ENCODE measurements at places on chromosomes 2 and 18.

DNA sequence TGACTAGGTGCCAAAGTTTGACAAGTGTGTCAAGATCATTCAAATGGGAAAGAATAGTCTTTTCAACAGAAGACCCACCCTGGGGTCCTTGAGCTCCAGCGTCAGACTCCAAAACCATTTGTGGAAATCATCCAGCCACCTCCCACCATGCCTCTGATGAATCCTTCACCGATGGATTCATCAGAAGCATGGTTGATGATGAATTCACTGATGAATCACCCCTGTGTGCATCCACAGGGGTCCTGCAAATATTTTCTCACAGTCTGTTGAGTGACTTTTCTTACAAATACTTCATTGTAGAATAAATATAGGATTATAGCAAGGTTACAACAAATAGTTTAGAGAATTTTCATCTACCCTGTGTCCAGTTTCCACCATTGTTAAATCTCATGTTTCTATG, 4.3 kb downstream of the UGT1A9 start:
- DNase-seq, result no peak

- no peak for DNase-seq
Observed at GRCh38 chr2:148794558-148794957, 80.5 kb upstream of the KIF5C start.

- no peak for DNase-seq
Observed at GRCh38 chr2:108936866-108937265, 52.2 kb downstream of the EDAR start.

DNA sequence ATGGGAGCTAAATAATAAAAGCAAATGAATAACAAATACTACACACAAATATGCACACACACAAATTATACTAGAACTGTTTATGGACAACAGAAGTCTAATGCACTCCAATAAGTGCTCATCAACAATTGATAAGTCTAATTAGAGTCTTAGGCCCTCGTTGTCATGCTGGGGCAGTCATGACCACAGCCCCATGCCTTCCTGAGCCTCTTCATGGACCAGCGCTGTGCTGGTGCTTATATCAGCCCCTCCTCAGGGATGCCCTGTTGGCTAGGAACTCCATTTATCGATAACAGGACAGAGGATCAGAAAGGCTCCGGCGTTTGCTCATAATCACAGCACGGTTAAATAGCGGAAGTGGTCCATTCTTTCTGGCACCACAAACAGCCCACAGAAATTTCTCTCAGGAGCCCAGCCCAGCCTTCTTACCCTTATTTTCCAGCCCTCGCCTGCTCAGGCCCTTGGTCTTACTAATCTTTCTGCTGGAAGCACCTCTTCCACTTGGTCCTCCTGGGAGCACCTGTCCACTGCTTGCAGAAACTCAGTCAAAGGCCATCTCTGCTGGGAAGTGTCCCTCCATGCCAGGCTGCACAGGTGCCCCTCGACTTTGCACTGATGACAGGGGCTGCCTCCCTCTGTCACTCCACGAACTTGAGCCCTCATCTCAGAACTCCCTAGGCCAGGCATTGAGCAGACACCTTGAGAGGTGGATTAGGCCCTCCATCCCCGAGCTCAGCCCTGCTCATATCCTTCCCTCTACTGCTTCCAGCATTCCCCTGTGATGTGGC, 500.2 kb upstream of the HS6ST1 start:
- no peak for DNase-seq

DNA sequence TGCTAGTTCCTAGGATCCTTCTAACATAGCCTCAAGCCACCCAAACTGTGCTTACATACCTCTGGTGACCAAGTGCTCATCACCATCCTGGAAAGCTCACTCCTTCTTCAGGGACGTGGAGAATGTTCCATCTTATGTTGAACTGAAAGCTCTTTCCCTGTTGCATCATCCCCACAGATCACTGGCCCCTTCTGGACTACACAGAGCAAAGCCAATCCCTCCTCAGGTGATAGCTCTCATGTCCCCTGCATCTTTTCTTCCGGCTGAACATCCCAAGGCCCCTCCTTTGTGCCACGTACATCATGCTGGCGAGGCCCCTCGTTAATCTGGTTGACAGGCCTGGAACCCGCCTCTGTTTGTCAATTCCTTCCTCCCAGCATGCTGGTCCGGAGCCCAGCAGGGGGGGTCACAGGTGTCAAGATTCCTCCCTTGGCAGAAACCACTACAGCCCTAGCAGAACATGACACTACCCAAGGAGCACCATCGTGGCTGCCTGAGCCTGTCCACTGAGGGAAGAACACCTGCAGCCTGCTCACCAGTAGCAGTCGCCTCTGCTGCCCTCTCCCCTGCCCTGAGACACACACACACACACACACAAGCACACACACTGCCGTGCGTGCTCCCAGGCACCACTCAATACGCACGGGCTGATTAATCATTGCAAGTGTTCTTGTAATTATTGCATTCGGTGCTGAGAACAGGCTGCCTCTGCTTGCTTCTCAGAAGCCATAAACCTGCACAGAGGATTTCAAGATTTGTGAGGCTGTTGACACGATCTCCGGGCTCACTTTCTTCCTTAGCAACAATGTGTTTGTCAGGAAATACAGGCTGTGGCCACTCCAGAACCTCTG, 6.3 kb upstream of the KCNK3 start:
- DNase-seq, result no peak

GRCh38 chr18:58691256-58691655, 20.0 kb downstream of the MALT1 start:
- no peak for DNase-seq

- no peak for DNase-seq
Observed at GRCh38 chr18:73093687-73094250, 226.0 kb upstream of the NETO1 start.

DNA sequence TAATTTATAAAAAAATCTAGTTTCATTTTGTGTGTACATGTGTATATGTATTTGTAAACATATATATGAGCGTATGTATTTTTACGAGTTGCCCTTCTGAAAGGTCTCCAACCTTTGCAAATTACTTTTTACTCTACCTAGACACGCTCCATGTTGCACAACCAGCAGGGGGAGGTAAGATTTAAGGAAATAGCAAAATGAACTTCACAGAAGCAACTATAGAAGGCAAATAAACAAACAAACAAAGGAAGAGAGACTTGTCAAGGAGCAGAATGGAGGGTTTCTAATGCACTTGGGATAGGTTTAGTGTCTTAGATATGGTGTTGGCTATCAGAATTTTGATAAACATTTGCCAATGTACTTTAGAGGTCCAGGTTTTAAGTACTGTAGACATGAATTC, 820.5 kb upstream of the POU3F3 start:
- DNase-seq, result no peak

GRCh38 chr18:28485918-28486317, 309.0 kb upstream of the CDH2 start:
- DNase-seq, result no peak

DNA sequence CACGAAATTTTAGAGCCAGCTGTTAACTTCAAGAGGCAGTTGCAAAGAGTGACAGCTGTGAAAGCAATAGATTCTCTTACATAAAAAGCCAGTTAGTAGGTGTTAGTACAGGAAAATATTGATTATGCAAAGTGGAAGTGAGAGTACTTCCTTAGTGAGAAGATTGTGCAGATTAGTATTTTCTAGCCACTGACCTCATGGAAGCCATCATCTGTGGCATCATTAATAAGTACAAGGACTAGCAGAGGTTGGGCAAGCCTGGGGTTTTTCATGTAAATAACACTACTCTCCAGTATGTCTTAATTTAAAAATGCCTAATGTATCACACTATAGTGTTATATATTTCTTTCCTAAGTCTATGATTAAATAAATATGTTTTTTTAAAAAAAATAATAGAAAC, 166.2 kb upstream of the DTNA start:
- DNase-seq, result no peak

GRCh38 chr2:157631861-157632260, 3.2 kb upstream of the ACVR1C start:
- no peak for DNase-seq

DNA sequence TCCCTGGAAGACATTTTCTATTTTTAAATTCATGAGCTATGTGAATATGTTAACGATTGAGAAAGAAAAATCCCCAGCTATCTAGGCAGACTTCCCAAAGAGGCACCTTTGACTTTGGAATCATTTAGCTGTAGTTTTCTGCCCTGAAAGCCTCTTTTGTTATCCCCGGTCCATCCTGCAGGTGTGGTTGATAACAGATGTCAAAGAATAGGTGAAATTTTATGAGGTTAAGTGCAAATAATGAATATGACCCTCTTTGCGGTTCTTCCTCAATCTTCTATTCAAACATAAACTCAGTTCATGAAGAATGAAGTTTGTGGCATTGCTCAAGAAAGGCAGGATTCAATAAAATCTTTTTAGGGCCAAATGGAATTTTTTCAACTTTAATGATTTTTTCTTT, 51.6 kb upstream of the ATP8B1 start:
- no peak for DNase-seq

GRCh38 chr18:70536370-70537062, 247.7 kb downstream of the SOCS6 start:
- no peak for DNase-seq

DNA sequence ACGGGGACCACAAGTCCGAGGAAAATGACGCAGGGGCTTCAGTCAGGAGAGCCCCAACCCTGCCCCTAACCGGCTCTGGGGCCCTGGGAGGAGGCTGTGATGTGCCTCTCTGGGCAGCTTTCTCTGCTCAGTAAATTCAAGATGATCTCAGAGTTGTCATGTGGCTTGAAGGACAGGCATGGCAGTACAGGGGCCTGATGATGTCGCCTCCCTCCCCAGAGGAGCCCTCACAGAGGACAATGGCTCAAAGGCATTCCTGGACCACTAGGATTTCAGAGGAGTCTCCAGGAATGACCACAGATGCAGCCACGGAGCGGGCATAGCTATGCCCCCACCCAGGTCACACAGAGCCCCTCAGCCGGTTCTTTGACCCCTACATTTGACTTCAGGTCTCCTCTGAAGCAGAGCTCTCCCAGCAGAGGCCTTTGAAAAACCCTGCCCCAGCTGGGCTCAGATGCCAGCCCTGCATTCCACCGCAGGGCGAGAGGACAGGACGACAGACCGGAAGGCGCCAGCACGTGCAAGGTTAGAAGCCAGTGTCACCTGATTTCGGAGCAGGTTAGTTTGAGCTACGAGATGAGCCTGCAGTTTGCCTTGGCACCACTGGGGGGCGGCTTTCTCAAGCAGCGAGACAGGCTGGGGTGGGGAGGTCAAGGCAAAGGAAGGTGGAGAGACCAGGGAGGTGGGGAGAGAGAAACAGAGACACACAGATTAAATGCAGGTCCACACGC, 39.2 kb downstream of the BIN1 start:
- peak; percentile 37 for DNase-seq

- DNase-seq, result no peak
Observed at GRCh38 chr18:55261253-55261652, 302.0 kb upstream of the CCDC68 start.

DNA sequence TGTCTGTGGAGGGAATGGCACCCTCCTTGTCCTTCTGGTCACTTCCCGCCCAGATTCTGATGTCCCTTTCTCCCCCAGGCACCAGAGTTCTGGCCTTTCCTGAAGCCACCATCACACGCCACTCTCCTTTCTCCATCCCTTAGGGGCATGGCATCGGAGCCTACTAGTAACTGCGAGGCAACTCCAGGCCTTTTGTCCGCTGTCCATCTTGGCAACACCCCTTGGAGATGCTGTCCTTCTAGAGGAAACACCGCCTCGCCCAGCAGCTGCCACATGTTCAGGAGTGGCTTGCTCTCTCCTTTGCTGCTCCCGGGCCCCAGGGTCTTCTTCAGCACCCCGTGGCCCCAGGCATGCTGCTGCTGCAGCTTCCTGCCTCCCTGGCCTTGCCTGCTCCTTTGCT, 267.0 kb downstream of the SRBD1 start:
- no peak for DNase-seq

GRCh38 chr18:51559902-51560287, 362.4 kb upstream of the MEX3C start:
- DNase-seq, result no peak

DNA sequence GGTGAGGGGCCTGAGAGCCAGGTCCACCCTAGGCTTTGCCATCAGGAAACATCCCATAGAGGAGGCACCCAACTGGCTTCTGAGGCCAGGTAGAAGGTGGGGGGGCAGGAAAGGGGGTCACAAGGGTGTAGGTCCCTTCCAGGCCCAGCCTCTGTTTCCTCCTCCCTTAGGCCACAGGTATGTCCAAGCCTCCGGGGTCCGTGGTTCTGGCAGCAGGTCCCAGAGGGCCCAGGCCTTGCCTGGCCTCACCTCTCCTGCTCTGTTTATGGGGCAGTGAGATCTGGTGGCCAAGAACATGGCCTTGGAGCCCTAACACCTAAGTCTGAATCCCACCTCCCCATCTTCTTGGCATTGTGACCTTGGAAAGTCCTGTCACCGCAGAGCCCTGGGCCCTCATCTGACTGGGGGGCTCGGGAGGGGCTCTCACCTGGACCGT, 21.6 kb upstream of the GPR17 start:
- DNase-seq, result no peak

DNA sequence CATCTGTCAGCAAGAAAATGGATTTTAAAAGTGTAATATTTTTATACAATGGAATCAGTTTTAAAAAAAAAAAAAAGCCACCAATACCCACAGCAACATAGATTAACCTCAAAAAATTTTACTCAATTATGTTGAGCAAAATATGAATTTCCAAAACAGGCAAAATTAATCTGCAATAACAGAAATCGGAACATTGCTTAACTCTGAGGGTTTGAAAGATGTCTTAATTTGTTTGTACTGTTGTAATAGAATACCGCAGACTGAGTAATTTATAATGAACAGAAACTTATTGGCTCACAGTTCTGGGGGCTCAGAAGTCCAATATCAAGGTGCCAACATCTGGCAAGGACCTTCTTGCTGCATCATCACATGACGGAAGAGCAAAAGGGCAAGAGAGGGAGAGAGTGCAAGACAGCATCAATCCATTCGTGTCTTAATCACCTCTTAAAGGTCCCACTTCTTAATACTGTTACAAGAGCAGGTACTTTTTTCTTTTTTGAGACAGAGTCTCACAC, 31.8 kb upstream of the TNFAIP6 start:
- no peak for DNase-seq

- DNase-seq, result no peak
Observed at GRCh38 chr2:234191819-234192407, 141.4 kb downstream of the SPP2 start.

GRCh38 chr2:11004199-11004598, 92.5 kb downstream of the KCNF1 start:
- DNase-seq, result no peak

GRCh38 chr2:128501006-128501690, 182.5 kb upstream of the HS6ST1 start:
- no peak for DNase-seq

GRCh38 chr2:154130821-154131220, 259.1 kb downstream of the GALNT13 start:
- no peak for DNase-seq

- no peak for DNase-seq
Observed at GRCh38 chr2:205688417-205689200, 6.3 kb downstream of the NRP2 start.

GRCh38 chr2:88239781-88240180, 69.6 kb downstream of the THNSL2 start:
- no peak for DNase-seq
